ENCODE measurements at places on chromosomes 3 and 15.

DNA sequence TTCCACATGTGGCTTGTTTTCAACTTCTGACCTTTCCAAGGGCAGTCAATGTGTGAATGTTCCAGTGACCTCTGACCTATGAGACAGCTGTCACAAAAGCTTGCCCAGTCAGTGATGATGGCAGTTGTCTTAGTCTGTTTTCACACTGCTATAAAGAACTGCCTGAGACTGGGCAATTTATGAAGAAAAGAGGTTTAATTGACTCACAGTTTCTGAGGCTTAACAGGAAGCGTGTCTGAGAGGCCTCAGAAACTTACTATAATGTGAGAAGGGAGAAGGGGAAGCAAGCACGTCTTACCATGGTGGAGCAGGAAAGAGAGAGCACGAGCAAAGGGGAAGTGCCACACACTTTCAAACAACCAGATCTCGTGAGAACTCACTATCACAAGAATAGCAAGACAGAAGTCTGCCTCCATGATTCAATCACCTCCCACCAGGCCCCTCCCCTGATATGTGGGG lies 95.6 kb downstream of the ECT2 start:
- no peak for DNase-seq

DNA sequence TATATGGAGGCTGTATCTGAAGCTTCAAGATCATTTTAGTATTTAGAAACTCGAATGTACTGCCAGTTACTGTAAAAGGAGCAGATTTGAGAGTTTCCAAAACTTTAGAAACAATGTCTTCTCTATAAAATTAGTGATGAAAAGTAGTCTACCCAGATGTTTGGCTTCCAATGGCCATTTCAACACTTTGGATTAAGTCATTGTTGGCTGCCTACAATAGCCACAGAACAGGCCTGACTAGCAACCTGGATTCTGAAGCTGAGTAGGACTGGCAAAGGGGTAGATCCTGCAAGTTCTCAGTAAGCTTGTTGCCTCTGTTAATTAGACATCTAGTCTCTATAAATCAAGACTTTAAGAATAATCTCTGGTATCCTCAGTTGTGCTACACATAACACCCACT lies 239.0 kb upstream of the KCNMB2 start:
- no peak for DNase-seq

DNA sequence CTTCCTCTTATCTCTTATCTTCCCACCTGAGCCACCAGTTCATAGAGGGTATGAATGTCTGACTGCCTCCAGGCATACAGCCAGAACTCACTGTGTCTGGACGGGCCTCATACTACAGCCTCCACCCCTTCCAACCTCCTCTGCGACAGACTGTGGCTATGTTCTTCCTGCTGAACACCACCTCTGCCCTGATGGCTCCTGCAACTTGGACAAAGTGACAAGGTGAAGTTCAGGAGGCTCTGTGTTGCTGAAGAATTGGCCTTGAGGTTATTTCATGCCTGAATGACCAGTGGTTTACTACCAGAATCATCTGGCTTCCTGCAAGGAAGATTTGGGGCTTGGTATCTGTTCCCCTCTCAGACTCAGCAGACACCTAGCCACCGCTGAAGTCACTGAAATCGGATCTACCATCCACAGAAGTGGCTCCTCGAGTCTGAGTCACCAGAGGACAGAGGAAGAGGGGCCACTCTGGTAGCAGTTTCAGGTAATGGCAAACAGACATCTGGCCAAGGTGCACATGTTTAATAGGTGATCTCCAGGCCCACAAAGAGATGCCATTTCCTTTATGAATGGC lies 14.2 kb upstream of the ULK3 start:
- no peak for DNase-seq

- DNase-seq: no peak
These were observed 68.8 kb downstream of the MEF2A start for GRCh38 chr15:99634576-99634975.

GRCh38 chr15:91542226-91542625 lies 311.3 kb upstream of the SLCO3A1 start:
- no peak for DNase-seq

- DNase-seq: peak; percentile 51
These were observed 131.9 kb upstream of the MEF2A start for GRCh38 chr15:99433757-99434450.

DNA sequence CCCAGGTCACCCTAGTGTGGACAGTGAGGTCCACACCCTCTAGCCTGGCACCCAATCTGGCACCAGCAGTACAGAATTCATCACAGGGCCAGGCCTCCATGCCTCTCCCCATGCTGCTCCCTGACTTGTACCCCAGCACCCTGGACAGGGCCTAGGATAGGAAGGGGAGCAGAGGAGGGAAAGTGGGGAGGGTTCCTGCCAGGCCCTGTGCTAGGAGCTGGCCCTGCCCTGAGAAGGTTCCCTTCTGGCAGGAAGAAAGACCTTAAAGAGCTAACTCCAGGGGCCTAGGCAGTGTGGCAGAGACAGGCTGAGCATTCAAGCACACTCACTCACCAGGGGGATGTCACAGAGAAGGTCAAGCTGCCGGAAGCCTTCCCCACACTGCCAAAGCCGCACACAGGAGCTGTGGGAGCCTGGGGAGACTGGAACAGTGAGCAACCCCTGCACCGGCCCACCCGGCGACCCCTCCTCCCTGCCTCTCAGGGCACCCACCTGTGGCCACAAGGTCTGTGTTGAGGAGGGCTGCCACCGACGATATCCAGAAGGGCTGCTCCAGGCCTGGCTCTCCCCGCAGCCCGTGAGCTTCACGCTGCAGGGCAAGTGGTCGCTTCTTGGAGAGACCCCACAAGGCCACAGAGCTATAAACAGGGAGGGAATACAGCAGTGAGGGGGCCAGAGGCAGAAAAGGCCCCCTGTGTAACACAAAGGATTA lies 7.4 kb downstream of the RRP9 start:
- no peak for DNase-seq

DNA sequence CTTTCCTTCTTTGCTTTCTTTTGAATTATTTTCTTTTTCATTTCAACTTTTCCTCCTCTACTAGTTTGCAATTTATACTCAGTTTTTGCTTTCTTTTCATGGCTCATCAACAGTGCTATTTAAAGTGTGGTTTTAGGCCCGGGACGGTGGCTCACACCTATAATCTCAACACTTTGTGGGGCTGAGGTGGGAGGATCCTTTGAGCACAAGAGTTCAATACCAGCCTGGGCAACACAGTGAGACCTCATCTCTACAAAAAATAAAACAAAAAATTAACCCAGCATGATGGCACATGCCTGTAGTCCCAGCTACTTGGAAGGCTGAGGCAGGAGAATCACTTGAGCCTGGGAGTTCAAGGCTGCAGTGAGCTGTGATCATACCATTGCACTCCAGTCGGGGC lies 20.4 kb upstream of the DENND4A start:
- DNase-seq: no peak

- DNase-seq: no peak
These were observed 21.3 kb upstream of the BHLHE40 start for GRCh38 chr3:4957978-4958377.

DNA sequence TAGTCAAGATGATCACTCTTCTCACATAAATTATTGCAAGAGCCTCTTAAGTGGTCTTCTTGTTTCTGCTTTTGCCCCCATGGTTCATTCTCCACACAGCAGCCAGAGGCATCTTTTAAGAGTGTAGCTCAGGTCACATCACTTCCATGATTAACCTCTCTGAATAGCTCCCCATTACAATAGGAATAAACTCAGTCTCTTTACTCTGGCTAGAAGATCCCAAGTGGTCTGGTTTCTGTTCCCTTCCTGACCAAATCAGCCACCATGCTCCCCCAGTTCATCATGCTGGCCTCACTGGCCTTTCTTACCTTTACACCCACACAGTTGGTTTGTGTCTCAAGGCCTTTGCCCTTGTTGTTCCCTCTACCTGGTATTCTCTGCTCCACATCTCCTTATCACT lies 8.2 kb downstream of the HHATL start:
- no peak for DNase-seq

- DNase-seq: no peak
These were observed 4.1 kb downstream of the GAP43 start for GRCh38 chr3:115627180-115628074.

GRCh38 chr3:179935710-179936109 lies 101.0 kb downstream of the PEX5L start:
- DNase-seq: no peak

DNA sequence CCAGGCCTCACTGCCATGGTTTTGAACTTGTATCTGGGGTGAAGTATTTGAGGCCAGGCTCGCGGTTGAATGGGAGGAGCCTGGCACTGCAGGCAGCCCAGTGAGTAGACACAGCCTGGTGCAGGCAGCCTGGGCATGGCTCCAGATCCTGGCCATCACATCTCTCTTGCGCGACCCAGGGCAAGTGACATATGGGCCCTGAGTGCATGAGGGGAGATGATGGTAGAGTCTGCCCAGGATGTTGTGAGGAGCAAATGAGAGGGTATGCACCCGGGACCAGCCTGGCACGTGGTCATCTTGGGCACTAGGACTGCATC lies 103.5 kb downstream of the TBC1D2B start:
- DNase-seq: peak; percentile 41

- DNase-seq: no peak
These were observed 66.8 kb upstream of the LIMD1 start for GRCh38 chr3:45527727-45528126.

GRCh38 chr3:117790235-117790987 lies 1080.8 kb downstream of the TUSC7 start:
- peak; percentile 60 for DNase-seq

DNA sequence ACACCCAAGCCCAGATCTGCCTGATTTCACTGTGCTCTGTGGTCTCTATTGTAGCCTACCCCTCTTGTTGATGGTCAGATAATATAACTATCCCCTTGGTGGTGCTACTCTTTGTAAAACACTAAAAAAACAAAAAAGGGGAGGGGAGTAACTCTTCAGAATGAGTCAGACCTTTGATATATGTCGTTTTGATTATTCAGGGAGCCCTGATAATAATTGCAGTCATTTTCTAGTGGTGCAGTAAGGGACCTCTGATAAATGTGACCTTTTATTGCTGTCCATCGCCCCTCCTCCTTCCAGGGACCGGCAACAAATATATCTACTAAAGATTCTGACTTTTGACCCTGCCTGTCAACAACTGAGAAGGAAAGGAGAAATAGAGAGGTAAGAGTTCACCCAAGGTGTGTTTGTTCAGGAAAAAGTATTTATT lies 45.1 kb upstream of the MAGI1 start:
- no peak for DNase-seq

- no peak for DNase-seq
These were observed 16.1 kb upstream of the LARP6 start for GRCh38 chr15:70870051-70870450.

DNA sequence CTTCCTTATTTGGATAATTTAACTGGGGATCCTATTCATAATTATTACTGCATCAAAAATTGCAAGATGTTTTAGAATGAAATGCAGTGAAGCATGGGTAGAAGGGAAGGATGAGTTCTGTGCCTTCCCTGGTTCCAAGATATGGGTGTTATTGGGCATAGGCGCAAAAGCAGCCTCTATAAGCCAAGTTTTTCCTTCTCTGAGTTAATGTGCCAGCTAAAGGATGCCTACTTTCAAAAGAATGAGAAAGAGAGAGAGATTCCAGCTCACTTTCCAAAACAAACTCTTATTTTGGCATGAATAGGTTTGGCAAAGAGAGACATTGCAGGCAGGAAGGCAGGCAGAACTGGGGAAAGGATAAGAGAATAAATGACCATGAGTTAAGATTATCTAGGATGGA lies 270.2 kb downstream of the TAFA4 start:
- no peak for DNase-seq

GRCh38 chr3:15845475-15845874 lies 47.7 kb upstream of the ANKRD28 start:
- DNase-seq: no peak

DNA sequence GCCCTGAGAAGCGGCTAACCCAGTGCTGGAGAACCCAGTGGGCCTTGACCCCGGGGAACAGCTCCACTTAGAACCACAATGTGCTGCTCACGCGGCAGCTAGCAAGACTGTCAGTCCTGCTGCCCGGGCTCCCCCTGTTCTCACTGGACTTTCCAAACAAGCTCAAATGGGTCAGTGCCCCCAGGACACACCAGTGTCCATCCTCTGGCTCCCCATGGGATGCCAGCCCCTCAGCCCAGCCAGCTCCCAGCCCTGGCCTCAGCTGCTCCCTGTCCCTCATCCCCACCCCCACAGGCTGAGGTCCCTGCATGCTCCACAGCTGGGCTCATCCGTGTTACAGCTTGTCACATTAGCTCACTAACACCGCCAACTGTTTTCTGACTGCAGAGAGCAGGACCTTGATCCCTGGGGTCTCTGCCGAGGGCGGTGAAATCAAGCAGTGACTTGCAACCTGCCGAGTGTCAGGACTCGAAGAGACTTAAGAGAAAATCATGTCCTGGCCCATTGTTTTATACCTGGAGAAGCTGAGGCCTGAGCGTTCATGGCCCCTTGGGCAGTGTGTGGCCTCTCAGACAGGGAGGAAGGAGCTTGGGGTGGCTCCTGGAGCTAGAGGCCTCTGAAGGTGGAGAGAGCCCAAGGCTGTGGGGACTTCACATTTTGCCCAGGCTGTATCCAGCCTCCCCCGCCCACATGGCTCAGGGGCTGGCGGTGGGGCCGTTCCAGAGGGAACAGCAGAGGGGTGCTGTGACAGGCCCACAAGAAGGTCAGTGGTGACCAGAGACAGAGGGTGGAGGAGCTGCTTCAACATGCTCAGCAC lies 157.5 kb downstream of the MEGF11 start:
- DNase-seq: no peak

DNA sequence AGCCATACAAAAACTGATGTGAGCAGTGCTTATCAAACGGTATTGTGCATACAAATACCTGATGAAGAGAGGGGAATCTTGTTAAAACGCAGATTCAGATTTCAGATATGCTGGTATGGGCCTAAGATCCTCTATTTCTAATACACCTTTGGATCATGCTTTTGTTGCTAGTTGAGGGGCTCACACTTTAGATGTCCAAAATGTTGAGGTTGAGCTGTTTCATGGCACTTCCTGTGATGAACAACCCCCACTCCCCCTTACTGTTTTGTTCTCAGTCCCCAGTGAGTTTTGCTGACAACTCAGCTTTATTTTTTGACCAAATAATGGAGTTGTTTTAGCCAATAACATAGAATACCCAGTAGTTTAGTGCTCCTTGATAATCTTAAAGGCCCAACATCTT lies 53.2 kb downstream of the ROBO2 start:
- DNase-seq: no peak

GRCh38 chr3:138354376-138354775 lies 6.0 kb downstream of the MRAS start:
- no peak for DNase-seq

DNA sequence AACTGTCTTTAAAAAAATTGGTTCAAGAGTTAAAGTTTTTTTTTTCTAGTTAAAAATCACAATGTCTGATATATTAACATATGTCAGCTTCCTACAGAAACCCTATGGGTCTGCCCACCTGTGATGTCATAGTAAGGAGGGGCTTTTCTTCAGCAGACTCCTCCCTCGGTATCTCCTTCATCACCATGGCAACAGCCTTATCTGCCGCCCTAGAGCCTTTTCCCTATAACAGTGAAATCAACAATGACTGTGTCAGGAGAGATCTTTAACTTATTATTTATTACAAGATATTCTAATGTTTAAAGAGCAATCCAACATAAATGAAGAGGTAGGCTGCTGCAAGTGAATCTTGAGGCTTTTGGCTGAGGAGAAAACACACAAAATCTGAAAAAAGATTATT lies 138.7 kb downstream of the PEX5L start:
- peak; percentile 76 for DNase-seq

Data from islet precursor cell (in vitro differentiated cells).